B cell (primary cell): ENCODE measurements at places on chromosomes 1 and 21. TPM values are rescaled to one million over a fixed set of nuclear protein-coding genes. Genes with fewer than 3 reads are reported as not detected.

GRCh38 chr1:21117597-21118001, 59.1 kb downstream of the EIF4G3 start:
- DNase-seq = no peak

DNA sequence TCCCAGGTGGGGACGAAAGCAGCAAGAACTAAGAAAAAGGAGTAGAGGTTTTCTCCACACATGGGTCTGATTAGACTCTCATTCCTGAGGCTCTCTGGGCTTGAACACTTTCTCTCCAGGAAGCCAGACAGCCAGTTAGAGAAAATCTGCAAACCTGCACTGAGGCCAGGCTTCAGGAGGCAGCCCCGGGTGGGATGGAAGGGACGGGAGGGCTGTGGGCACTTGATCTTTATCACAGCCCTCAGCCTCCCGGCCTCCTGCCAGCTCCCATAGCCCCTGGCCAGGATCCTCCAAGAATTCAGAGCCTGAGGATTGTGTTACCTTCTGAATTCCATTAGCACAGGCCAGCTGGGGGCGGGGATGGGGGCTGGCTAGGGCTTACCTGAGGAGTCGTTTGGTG, 40.1 kb downstream of the SERTAD4 start:
- no peak for DNase-seq

- DNase-seq = peak; percentile 46
Observed at GRCh38 chr1:157776971-157777391, at the start of gene FCRL2. FCRL2 (minus strand) TSS chr1:157777132; CDS start chr1:157777073, 59 bp downstream.

- no peak for DNase-seq
Observed at GRCh38 chr1:170623171-170623570, 40.8 kb upstream of the PRRX1 start.

Gene SPATA21
- 0.01 TPM in 1 of 2 replicates, not detected in the other for polyA plus RNA-seq
